Caudate nucleus (tissue), 63 donors: ENCODE measurements at places on chromosomes 7 and 10.

GRCh38 chr7:27661811-27662489 is 733 bp downstream of the HIBADH start:
- no peak for DNase-seq

DNA sequence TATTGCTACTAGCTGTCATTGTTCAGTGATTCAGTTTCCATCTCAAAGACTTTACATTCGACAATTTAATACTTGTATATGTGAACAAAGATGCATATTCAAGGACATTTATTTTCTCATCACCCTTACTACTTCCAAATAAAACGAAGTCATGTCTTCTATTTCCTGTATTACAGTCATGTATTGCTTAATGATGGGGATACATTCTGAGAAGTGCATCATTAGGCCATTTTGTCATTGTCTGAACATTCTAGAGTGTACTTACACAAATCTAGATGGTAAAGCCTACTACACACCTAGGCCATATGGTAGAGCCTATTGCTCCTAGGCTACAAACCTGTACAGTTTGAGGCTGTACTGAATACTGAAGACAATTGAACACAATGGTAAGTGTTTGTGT is 6.5 kb downstream of the C10orf95 start:
- no peak for DNase-seq

DNA sequence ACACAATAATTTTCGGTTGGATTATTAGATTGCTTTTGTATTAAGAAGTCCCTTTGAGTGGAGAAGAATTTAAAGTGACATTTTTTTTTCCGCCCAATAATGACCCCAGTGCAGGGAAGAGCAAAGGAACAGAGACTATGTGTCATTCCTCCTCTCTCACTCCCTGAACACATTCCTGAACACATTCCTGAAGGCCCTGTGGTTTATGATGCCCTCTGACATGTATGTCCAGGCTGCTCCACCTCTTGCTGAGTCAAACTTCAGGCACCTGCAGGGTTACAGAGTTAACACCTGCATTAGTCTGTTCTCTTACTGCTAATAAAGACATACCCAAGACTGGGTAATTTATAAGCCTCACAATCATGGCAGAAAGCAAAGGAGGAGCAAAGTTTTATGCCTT is 704.0 kb upstream of the LRRN3 start:
- DNase-seq = no peak

GRCh38 chr10:11824825-11825224 is 1.7 kb downstream of the PROSER2 start:
- DNase-seq = no peak

DNA sequence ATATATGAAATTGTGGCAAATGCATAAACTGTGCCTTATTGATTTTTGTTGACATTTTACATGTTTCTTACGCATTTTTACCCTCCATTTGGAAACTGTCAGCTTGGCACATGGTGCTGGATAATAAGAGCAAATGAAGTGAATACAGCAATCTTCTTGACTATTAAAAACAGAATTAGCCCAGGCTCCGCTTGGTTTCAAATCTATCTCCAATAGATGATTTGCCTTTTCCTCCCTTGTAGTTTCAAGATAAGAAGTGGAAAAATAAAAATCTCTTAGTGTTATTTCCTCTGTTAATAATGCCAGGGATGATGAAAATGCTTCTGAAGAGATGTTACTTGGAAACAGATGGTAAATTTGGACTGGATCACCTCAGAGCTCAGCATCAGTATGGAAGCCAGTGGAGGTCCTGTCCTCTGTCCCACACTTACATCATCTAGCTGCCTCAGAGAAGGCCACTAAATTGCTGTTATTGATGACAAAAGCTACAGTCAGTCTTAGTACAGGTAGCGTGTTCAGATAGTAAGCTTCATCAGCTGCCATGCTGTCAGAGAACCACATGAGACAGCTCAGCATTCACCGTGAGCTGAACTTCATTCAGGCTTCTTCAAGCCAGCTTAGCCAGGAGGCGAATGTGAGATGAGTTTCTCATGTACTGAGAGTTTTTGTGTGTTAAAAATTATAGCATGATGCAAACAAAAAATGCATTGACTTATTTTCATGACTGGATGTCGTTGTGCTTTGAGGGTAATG is 246.8 kb downstream of the CELF2 start:
- no peak for DNase-seq

DNA sequence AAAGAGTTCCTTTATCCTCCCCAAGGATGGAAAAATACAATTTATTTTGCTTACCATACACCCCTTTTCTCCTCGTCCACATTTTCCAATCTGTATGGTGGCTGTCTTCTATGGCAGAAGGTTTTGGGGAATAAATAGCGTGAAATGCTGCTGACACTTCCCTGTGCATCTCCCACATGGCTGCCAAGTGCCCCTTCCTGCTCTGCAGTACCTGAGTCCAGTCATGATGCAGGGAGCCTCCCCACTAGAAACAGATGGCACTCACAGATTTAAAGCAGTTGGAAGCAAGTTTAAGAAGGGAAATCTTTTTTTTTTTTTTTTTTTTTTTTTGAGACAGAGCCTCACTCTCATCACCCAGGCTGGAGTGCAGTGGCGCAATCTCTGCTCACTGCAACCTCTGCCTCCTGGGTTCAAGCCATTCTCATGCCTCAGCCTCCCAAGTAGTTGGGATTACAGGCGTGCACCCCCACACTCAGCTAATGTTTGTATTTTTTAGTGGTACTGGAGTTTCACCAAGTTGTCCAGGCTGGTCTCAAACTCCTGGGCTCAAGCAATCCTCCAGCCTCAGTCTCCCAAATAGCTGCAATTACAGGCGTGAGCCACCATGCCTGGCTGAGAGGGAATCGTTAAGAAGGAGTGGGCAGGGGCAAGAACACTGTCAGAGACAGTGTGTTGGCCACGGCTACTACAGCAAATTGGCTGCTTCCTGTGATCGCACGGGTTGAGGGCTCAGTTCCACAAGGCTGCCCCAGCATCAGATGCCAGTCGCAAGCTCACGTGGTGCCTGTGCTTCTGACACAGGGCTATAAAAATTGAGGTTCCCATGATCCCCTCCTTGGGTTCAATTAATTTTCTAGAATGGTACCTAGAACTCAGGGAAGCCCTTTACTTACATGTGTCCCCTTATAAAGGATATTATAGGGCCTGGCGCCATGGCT is 5.3 kb upstream of the PILRA start:
- no peak for DNase-seq

GRCh38 chr7:90982228-90982627 is 282.0 kb upstream of the FZD1 start:
- no peak for DNase-seq

DNA sequence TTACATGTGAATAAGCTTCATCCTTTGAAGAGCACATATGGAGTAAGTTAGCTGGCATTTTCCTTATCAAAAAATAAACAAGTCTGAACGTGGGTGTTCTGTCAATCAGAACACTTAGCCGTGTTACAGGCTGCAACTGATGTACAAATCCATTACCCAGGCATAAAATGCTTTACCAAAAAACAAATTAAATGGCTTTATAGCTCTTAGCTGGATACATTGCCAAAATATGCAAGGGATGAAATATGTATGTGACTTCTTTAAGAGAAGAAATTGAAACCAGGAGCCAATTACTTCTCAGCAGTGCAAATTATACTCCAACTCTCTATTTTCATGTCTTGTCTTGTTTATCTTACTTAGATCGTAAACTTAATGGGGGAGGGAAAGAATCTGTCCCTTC is 214.8 kb downstream of the DGKB start:
- no peak for DNase-seq

- no peak for DNase-seq
Observed at GRCh38 chr7:47233996-47234395, 347.9 kb downstream of the TNS3 start.

- DNase-seq = no peak
Observed at GRCh38 chr7:87541648-87542047, 59.0 kb downstream of the ABCB1 start.

- no peak for DNase-seq
Observed at GRCh38 chr10:132207536-132208461, 21.1 kb downstream of the DPYSL4 start.

DNA sequence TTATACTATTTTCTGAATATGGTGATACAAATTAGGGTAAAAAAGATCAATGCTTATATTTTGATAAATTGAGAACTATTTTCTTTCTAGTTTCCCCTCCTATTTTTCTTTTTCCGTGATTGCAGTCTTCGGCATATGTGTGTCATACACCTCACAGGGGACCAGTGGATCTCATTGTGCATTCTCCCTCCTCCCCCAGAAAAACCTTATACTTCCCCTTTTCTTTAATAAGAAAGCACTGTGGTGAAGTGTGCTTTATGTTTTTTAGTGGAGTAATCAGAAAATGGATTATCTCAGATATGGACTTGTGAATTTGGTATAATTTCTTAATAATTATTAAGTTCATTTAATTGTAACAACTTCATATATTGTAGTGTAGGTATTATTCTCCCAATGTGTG is 72.8 kb downstream of the BICC1 start:
- no peak for DNase-seq

GRCh38 chr10:63673246-63673645 is 152.0 kb downstream of the REEP3 start:
- DNase-seq = no peak

DNA sequence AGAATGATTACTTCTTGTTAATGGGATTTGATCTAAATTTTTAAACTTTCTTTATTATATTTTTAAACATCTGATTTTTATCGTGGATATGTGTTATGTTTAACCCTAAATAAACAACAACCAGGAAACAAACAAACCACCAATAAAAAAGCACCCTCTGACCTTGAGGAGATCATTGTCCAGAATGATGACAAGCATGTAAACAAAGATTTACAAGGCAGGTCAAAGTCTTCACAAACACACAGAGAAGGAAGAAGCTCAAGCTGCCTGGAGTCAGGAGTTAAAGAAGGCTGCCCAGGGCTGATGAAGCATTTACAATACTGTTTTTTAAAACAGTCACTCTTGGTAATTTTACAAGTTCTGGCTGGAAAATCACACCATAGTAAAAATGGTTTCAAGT is 31.0 kb upstream of the EGFR start:
- no peak for DNase-seq

- DNase-seq = no peak
Observed at GRCh38 chr10:29032169-29032568, 256.7 kb upstream of the LYZL1 start.

DNA sequence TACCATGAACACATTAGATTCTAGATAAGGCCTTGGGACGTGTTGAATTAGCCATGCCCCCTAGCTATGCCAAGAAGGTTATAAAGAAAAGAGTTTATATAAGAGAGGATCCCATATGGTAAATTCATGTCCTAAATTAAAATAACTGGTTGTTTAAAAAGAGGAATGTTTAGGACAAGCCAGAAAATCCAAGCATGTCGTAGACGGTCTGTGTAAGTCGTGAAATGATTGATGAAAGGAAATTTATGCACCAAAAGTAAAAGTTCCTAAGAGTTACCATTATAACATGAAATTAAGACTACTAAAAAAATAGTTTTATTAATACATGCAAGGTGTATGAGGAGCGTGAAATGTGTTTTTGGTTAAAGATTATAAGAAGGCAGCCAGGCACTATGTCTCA is 624.9 kb downstream of the ARL4A start:
- DNase-seq = no peak

DNA sequence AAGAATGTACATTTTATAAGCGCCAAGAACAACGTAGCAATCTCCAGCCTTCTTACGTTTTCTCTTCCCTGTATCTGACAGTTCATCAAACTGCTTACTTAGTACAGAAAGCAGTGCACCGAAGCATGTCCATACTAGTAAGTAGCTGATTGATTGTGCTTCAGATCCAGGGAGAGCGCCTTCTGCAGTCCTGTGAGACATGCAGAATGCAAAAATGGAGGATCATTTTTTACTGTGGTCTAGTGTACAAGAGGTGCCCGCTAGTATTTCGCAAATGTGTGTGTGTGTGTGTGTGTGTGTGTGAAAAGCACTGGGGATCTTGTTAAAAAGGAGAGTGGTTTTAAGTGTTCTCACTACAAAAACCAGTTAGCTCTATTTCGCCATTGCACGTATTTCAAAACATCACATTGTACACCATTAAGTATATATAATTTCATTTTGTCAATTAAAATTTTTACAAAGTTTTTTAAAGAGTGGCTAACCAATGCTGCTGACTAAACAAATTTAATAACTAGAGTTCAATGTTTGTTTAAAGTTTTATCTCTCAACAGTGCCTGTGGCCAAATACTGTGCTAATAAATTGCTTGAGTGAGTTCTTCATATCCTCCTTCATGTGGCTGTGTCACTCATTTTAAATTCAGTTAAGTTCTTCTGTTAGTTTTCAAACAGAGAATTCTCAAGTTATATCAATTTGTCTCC is 99.6 kb downstream of the ZMYND11 start:
- DNase-seq = no peak

DNA sequence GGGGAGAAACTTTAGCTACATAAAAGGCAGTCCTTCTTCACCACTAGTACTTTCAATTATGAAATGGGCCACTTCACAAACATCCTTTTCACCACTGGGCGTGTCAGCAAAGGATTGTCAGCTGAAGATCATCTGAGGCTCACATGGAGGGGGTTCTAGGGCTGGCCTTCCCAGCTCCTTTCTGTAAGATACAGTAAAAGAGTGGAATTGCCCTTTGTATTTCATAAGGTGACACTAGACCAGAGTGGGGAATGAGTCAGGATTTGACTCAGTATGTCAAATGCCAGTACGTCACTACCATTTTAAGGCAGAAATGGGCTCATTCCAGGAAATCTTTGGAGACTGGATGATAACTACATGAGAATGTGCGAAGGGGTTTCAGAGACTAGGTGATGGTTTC is 21.2 kb upstream of the BLOC1S2 start:
- DNase-seq = no peak

DNA sequence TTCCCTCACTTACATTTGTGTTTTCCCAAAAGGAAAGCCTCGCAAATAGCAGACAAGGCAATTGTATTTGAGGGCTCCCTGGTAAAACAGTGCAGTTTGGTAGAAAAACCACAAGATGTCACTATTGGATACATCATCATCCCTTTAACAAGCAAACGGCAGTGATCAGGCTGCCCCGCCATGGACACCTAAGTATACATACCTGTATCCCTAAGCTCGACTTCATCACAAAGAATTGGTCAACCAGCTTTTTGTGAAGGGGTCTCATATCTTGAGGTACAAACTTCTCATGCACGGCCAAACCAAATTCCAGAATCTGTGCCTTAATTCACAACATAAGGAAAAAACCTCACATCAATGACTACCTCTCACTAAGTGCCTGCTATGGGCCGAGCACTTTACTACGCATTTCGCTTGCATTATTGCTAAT is 179.5 kb upstream of the IMMP2L start:
- DNase-seq = no peak

DNA sequence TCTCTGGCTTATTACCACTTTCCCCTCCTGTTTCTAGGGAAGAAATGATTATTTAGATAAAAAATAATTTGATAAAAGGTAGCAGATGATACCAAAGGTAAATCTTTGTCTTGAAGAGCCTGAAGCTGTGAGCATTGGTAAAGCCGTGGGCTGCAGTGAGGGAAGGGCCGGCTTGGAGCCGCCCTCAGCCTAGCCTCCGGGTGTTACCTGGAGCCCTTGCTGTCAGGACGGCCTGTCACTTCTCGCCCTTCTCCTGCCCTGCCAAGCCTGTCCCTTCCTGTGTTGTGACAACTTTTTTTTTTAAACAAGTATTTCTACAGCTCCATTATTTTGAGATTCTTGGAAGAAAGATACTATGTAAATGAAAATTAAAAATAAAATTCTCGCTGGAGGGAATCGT is 7.0 kb downstream of the CUX1 start:
- DNase-seq = no peak
